ENCODE measurements at places on chromosomes 1 and 21. TPM values are rescaled to one million over a fixed set of nuclear protein-coding genes. Genes with fewer than 3 reads are reported as not detected.
A peak's percentile ranks its signal among the peaks of the same experiment; 100 is the strongest.

DNA sequence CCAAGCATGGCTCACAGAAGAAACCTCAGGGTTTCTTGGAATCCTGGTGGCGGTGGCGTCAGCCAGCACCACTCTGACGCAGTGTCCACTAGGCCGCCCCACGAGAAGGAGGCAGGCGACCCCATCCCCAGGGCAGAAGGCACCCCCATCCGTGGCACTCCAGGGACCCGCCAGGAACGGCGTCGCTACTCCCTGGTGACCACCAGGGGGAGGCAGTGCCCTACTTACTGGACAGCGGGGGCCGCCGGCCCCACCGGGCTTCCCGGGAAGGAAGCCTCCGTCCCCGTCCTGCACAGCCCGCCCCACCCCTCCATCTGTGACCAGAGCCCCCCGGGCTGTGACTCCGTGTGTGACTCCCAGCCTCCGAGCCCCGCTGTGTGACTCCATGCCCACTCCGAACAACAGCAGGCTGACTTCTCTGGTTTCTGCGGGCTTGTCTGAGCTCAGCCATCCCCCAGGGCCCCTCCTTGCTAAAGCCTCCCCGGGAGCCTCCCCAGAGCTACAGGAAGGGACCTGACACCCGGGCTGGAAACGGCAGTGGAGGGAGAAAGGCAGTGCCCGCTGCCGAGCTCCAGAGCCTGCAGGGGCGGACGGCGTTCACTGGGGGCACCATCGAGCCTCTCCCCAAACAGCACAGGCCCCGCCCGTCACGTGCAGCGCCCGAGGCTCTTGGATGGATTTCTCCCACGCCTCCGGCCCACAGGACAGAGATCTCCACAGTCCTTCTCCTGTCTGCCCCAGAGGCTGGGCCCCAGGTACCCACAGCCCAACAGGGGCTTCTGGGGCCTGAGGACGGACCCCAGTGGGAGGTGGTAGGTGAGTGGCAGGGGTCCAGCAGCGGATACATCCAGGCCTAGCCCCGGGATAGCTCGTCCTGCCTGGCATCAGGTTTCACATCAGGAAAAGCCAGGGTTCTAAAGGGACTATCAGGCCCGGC, 21.1 kb downstream of the KIF17 start:
- H3K4me1 ChIP-seq: peaks cover 11% of the 10 kb centered on the region
- DNase-seq: peak; percentile 93
- no peaks in the 10 kb centered on the region for H3K27me3 ChIP-seq
- peak overlapping the region; percentile 77 for H3K27ac ChIP-seq
- H3K4me3 ChIP-seq: peak overlapping the region; percentile 59
- H3K36me3 ChIP-seq: no peaks in the 10 kb centered on the region

GRCh38 chr1:75996196-75996595, 64.0 kb upstream of the ASB17 start:
- no peaks in the 10 kb centered on the region for H3K36me3 ChIP-seq
- DNase-seq: no peak
- H3K27me3 ChIP-seq: no peaks in the 10 kb centered on the region
- H3K4me1 ChIP-seq: no peaks in the 10 kb centered on the region
- no peak overlapping the region for H3K4me3 ChIP-seq

DNA sequence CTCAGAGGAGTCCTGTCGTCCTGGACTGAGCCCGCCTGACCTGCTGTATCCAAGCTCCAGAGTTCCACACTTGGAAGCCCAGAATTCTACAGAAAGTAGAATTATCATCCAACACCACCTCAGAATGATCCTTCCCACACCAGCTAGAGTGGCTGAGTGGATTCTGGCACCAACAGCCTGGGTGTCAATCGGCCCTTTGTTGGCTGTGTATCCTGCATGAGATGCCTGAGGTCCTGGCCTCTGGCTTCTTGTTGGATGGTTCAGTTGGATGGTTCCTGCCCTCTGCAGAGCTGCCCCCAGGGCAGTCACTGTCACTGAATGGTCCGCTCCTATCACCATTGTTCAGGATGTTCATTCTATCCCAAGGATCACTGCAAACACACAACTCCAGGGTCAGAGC, 49.8 kb downstream of the PGBD5 start:
- H3K36me3 ChIP-seq: no peaks in the 10 kb centered on the region
- no peak for DNase-seq
- H3K27ac ChIP-seq: no peak overlapping the region
- H3K4me3 ChIP-seq: no peak overlapping the region
- H3K27me3 ChIP-seq: no peaks in the 10 kb centered on the region

DNA sequence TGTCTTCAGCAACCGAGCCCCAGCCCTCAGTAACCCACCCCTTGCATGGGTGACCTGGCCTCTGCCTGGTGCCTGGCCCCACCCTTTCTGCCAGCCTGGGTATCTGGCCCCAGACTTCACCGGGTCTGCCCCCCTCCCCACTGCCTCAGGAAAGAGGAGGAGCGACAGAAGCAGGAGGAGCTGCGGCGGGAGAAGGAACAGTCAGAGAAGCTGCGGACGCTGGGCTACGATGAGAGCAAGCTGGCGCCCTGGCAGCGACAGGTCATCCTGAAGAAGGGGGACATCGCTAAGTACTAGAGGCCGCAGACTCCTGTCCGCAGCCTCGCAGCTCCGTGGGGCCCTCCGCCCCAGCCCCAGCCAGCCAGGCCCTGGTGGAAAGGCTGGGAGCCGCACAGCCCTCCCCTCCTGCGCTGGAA, 6.1 kb downstream of the TNFRSF25 start:
- peaks cover 6% of the 10 kb centered on the region for H3K27me3 ChIP-seq
- peak overlapping the region; percentile 25 for H3K27ac ChIP-seq
- no peak for DNase-seq
- H3K4me3 ChIP-seq: no peak overlapping the region
- H3K36me3 ChIP-seq: no peaks in the 10 kb centered on the region
- H3K4me1 ChIP-seq: peaks cover 13% of the 10 kb centered on the region

DNA sequence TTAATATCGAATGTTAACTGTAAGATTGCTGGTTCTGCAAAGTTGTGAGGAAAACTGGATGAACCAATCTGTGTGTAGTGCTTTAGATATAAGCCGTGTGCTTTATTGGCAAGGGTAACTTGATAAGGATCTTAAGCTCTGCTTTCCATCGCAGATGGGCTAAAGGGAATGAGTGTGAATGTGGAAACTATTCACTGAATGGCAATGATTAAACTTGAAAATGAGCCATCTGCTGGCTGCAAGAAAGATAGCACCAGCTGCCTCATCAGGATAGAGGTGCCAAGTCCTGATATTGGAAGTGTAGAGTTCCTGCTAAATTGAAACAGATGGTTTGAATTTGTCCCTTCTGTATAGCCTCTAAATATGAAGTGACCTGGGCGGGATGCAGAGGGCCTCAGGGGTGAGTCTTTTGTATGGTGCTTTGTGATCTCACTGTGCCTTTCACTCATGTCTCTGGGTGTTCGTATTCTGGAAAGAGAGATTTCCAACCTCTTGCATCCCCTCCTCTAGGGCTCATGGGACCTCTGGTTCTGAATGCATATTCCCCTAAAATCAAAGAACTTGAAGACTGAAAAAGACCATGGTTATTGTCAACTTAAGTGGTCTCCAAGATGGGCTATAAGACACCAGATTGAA, 9.2 kb downstream of the FCRL3 start:
- DNase-seq: no peak
- no peaks in the 10 kb centered on the region for H3K27me3 ChIP-seq
- H3K36me3 ChIP-seq: no peaks in the 10 kb centered on the region

DNA sequence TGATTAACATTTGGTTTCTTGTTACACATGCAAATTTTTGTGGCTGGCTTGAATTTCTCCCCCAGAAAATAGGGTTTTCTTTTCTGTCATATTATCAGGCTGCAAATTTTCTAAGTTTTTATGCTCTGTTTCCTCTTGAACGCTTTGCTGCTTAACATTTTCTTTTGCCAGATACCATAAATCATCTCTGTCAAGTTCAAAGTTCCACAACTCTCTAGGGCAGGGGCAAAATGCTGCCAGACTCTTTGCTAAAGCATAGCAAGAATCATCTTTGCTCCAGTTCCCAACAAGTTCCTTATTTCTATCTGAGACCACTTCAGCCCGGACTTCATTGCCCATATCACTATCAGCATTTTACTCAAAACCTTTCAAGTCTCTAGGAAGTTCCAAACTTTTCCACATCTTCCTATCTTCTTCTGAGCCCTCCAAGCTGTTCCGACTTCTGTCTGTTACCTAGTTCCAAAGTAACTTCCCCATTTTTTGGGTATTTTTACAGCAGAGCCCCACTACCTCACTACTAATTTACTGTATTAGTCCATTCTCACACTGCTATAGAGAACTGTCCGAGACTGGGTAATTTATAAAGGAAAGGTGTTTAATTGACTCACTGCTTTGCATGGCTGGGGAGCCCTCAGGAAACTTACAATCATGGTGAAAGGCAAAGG, 486.9 kb upstream of the NCAM2 start:
- H3K27me3 ChIP-seq: no peaks in the 10 kb centered on the region
- no peak for DNase-seq
- H3K36me3 ChIP-seq: no peaks in the 10 kb centered on the region
- H3K4me3 ChIP-seq: no peak overlapping the region
- no peaks in the 10 kb centered on the region for H3K4me1 ChIP-seq
- H3K27ac ChIP-seq: no peak overlapping the region

- peaks cover 22% of the 10 kb centered on the region for H3K4me1 ChIP-seq
- no peak for DNase-seq
- H3K27me3 ChIP-seq: no peaks in the 10 kb centered on the region
- no peaks in the 10 kb centered on the region for H3K36me3 ChIP-seq
- H3K27ac ChIP-seq: no peak overlapping the region
Observed at GRCh38 chr1:39094685-39095084, 68.5 kb downstream of the NDUFS5 start.

GRCh38 chr1:8815582-8816151, 1.8 kb downstream of the RERE start:
- H3K27me3 ChIP-seq: no peaks in the 10 kb centered on the region
- H3K4me3 ChIP-seq: peak overlapping the region; percentile 77
- DNase-seq: no peak

S1PR1 gene
- 219 TPM for total RNA-seq

REG4 gene
- total RNA-seq: not detected

NBPF11 gene
- total RNA-seq: 12.2 TPM

JUN gene
- 33.7 TPM for total RNA-seq

LDLRAD1 gene
- not detected for total RNA-seq

PAQR7 gene
- total RNA-seq: 9.3 TPM

CSMD2 gene
- 1.9 TPM for total RNA-seq

ALX3 gene
- not detected for total RNA-seq

ACKR1 gene
- total RNA-seq: 94.1 TPM
